ENCODE measurements at places on chromosomes 11 and 22.

DNA sequence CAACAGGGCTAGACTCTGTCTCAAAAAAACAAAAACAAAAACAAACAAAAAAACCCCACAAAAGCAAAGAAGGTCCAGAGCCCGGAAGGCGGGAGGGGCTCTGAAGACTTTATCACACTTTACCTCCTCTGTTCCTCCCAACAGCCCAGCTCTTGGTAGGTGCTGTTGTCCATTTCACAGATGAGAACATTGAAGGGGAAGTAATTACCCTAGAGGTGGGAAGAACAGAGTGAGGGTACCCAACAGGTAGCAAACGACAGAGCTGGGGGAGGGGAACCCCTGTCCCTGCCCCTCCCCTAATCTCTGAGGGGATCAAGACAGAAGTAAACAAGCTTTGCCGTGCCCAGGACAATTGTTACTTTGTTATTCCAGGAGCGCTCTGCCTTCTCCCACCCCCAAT, 1.0 kb upstream of the BIK start:
- no peak for DNase-seq

- no peak for DNase-seq
Measured at GRCh38 chr11:127226949-127227348, 226.4 kb upstream of the KIRREL3 start.

GRCh38 chr11:121237686-121238658, 54.6 kb upstream of the SC5D start:
- no peak for DNase-seq

GRCh38 chr11:58688789-58689503, 42.8 kb downstream of the GLYAT start:
- no peak for DNase-seq

DNA sequence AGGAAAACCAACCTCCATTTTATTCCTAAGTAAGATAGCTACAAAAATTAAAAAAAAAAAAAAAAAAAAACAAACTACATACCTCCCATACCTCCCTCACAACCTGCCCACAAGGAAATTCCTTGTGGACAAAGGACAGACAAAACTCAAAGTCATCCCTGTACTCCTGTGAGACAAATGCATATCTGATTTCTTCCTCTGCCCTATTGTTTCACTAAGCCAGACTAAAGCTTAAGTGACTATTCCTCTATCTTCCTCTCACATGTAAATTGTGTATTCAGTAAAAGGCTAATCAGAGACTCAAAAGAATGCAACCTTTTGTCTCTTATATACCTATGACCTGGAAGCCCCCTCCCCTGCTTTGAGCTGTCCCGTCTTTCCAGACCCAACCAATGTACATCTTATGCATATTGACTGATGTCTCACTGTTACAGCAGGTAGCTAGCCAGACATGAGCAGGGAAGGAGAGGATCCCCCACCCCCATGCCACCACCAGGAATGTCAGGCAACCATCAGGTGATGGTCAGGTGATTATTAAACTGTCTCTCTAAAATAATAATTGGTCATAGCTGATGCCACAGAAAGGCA, 289.4 kb downstream of the SBF2 start:
- DNase-seq: no peak

DNA sequence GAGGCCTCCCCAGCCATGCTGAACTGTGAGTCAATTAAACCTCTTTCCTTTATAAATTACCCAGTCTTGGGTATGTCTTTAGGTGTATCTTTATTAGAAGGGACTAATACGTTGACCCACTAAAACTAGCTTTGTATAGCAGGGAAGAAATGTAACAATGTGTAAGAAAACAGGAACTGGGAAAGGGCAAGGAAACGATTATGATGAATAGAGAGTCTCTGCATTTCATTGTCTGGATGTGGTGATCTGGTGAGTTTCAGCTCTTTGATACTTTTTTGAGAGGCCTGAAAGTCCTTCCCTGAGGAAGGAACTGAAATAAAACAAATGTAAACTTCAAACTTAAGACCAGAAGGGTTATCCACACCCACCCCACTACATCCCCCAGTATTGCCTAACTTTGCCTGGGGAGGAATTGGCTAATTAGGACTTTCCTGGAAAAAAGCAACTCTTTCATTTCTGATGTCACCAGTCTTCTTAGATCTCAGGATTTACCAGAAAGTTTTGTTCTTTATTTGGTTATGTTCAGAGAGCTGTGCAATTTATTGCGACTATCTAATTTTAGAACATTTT, 119.0 kb downstream of the LDLRAD3 start:
- DNase-seq: no peak

DNA sequence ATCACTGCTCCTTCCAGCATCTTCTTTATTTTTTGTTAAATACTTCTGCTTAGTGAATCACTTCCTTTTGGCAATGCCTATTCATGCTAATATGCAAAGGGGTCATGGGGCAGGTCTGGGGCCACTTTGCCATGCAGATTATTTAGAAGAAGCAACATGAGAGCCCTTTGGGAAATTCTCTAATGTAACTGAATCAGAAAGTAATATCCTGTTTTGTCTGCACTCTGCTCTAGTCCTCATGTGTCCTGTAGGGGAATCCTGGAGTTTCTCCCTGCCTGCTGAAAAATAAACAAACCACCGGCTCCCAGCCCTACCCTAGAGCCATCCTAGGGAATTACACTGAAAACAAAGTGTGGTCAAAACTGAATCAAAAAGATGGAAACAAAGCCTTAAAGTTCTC, 176.5 kb upstream of the POU2AF2 start:
- DNase-seq: no peak

GRCh38 chr11:127073621-127074020, 73.1 kb upstream of the KIRREL3 start:
- DNase-seq: no peak

DNA sequence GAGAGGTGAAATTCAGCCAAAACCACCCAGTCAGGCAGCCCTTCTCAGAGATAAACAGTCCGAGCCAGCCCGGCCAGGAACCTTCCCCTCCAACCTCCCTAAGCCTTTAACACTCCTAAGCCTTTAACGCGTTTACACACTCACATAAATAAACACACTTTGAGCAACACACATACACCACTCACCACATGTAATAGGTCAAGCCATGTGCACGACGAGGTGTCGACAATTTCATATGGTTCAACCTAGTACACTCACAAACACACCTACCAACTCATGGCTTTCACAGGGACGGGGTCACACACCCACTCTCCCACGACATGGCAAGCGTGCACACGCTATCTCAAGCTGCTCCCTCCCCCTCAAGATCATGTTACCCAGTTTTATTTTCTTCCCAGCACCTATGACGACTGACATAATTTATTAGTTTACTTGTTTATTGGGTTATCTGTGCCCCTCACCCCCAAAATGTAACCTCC, 15.5 kb downstream of the SLC43A1 start:
- no peak for DNase-seq

DNA sequence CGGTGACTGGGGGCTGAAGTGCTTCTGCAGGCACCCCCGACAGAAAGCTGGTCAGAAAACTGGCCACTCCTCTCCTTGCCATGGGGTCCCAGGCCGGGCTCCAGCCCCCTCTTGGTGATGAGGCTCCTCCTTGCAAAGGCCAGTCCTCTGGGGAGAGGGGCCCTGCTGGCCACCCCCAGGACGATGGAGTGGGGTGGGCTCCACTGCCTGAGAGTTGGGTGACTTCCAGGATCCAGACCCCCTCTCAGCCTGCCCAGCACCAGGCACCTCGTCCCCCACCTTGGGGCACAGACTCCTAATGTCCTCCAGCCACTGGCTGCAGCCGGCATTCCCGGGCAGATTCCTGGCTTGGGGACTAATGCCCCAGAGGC, 441 bp upstream of the RPS6KA4 start:
- no peak for DNase-seq

DNA sequence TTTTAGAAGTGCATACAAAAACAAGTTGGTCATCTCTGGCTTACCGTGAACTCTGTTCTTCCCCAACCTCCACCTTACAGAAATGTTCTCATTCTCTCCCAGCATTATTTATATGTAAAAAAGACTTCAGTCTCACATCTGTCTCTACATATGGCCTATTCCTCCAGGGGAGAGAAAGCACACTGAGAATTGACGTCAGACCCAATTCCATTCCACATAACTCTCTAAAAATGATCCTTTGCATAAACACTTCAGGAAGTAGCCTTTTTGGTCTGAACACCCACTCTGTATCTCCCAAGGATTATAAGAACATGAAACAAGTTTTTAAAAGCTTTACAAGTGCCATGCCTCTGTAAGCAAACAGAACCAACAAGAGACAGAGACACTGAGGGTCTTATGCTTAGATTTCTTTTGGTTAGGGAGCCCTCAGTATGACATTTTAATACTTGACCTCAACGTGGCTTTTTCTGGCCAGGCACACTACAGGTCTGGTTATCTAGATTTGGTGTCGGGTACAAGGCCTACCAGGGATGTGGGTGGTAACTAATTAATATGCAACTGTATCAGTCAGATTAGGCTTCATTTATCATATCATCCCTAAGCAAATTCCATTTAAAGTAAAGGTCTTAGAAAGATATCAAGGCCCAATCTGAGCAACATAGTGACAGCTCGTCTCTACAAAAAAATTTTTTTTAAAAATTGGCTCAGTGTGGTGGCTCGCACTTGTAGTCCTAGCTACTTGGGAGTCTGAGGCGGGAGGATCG, 48.5 kb upstream of the PPP2R1B start:
- DNase-seq: no peak

- DNase-seq: no peak
Measured at GRCh38 chr22:47178339-47178738, 415.9 kb downstream of the TBC1D22A start.
